ENCODE measurements at places on chromosomes 4 and X.

DNA sequence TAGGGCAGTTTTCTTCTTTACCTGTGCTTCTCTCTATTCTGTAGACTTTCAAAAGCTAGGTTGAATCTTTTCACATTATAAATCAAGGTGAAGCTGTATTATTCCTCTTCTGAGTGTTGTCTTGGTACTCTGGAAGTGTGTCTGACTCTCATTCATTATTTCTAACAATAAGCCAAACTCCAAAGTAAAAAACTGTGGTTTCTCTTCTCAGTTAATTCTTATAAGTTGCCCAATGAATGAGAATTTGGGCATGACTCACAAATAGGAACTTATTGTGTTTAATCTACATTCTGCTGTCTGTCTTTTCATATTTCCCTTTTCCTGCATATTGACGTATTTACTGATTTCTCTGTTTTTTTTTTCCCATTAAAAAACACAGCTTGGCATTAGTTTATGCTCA lies 714.5 kb downstream of the CCSER1 start:
- DNase-seq, result no peak

DNA sequence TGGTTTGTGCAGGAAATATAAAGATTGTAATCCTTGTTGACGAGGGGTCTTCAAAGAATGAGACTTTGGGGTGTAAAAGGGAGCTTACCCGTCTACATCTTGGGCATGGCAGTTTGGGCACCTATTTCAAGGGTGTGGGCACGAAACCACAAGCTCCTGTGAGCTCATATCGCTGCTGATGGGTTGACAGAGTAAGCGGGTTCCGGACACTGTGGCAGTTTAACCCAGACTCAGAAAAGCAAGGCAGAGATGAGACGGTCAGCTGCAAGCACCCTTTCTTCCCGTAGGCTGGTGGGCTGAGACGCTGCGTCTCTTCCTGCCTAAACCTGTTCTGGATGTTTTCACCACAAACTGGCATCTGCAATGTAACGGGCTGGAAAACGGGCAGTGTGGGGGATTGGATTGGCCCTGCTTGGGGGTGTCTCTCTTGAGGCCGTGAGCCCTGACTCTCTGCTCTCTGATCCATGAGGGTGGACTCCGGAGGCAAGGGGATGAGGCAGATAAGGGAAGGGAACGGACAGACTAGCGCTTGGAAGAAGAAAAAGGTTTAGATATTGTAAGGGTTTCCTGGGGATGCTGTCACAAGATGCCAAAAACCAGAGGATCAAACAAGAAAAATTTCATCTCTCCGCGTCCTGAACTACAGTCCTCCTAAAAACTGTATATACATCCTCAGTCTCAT lies 237.5 kb downstream of the SHOX start:
- no peak for DNase-seq

- no peak for DNase-seq
Observed at GRCh38 chr4:123587983-123588494, 191.4 kb downstream of the SPRY1 start.

GRCh38 chr4:108683479-108683878 lies 33.1 kb downstream of the OSTC start:
- DNase-seq, result no peak

GRCh38 chr4:749698-750666 lies 44.4 kb downstream of the PCGF3 start:
- no peak for DNase-seq

- no peak for DNase-seq
Observed at GRCh38 chr4:21544415-21544814, 404.2 kb downstream of the KCNIP4 start.

GRCh38 chrX:7330556-7330955 lies 182.6 kb upstream of the PUDP start:
- no peak for DNase-seq

- DNase-seq, result no peak
Observed at GRCh38 chr4:169062897-169063244, 52.8 kb upstream of the CBR4 start.

DNA sequence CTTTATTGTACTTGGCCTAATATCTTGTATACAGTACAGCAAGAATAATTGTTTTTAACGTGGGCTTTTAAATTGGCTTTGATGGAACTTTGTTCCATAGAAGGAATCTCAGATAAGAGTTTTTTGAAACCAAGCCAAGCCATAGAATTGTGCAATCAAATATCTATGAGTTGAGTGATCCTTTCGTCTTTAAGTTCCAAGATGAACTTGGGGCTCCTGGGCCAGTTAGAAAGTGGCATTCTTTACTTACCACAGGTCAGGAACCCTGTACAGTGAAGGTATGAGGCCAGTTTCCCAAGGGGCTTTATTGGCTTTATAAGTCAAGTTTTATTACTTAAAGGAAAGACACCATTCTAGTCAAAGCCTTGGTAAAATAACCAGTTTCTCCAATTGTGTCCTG lies 2104.2 kb downstream of the PCDH7 start:
- DNase-seq, result no peak

DNA sequence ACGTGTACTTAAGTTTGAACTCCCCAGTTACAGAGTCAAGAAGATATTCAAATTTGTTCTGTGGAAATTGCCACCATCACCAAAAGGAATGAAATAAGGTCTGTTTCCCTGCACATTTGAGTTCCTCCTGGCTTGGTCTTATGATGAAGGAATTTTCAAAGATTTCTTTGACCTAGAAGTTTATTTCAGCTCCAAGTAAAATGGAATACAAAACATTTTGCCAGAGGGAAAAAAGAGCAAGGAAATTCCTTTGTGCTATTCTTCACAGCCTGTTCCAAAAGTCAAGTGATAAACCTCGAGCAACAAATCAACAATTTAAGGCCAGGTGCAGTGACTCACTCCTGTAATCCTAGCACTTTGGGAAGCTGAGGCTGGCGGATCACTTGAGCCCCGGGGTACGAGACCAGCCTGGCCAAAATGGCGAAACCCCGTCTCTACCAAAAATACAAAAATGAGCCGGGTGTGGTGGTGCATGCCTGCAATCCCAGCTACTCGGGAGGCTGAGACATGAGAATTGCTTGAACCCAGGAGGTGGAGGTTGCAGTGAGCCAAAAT lies 3.4 kb downstream of the NKRF start:
- DNase-seq, result no peak

DNA sequence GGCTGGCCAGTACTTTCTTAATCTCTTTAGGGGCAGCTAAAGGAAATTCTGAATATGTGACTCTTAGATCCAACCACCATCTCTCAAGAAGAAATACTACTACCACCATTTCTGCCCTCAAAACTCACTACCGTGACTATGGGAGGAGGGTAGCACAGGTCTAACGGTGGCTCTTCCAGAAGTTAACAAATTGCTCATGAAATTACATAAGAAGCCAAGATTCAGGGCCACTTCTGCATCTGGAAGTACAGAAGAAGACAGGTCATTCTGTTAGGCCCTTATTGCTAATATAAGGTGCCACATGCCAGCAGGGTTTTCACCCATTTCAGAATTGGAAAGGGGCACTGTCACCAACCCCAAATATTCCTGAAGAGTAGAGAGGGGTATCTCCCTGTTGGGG lies 19.6 kb upstream of the NKRF start:
- DNase-seq, result no peak

DNA sequence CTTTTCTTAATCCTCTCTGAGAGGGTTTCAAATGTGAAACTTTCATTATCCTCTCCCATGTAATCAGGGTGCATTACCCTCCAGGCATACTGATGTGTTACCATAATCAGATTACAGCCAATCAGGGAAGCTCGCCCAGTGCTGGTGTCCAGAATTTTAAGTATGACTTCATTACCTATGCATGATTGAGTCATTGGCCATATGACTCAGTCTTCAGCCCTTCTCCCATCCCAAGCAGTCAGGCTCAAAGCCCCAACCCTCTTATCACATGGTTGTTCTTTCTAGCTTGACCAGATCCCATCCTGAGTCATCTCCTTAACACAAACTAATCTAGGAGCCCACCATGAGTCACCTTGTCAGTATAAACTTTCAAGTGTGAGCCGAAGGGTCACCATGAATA lies 1668.1 kb upstream of the AGA start:
- no peak for DNase-seq

GRCh38 chr4:53744446-53745160 lies 153.3 kb upstream of the LNX1 start:
- no peak for DNase-seq

DNA sequence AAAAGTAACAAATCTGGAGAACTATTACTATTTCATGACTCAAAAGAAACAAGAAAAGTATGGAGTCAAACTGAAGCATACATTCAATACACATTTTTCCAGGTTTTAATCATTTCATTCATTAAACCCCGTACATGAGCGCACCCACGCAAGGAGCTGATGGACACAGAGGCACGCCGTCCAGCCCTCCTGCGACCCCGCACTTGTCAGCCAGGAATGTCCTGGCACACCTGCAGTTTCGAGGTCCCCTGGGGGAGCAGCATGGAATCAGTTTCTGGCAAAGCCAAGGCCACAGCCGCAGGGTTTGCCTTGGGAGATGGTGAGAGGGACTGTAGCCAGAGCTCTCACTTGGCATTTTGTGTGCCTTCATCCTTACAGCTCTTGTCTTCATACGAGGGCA lies 12.8 kb upstream of the SLC2A9 start:
- no peak for DNase-seq

- DNase-seq, result peak; percentile 12
Observed at GRCh38 chrX:68419975-68420374, 13.3 kb downstream of the OPHN1 start.

DNA sequence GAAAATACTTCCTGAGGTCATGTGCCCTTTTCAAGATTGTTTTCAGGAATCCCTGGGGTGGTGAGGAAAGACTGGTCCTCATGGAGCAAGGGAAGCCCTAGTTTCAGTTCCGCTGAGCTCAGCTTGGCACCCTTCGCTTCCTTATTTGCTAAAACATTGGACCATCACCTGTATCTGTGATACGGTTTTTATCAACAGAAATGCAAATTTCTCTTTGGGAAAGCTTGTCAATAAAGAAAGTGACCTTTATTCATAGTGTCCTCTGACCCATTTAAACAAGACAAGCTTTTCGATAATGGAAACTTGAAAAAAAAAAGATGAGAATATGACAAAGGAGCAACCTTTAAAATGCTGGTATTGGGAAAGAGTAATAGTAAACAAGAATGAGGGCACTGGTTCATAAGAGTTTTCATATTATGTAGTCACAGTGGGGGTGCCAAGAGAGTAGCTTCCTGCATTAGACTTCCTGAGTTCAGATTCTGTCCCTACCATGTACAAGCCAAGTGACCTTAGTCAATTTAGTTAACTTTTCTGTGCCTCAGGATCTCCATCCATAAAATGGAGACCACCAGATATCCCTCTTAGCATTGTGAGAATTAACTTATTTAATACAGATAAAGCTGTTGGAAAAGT lies 57.0 kb upstream of the RAI2 start:
- DNase-seq, result no peak

GRCh38 chr4:88216395-88216794 lies 58.0 kb upstream of the ABCG2 start:
- DNase-seq, result no peak

- no peak for DNase-seq
Observed at GRCh38 chr4:13830449-13830848, 202.9 kb upstream of the BOD1L1 start.

All from bone marrow (tissue), 2 donors.